ENCODE measurements at places on chromosomes 13 and 19.

- DNase-seq = no peak
Measured at GRCh38 chr13:50457415-50458393, 385.8 kb downstream of the DLEU7 start.

- no peak for DNase-seq
Measured at GRCh38 chr19:33252971-33253370, 27.3 kb upstream of the SLC7A10 start.

- no peak for DNase-seq
Measured at GRCh38 chr13:48816700-48817099, 159.0 kb upstream of the FNDC3A start.

- DNase-seq = peak; percentile 24
Measured at GRCh38 chr19:670609-671075, 5.5 kb upstream of the FSTL3 start.

DNA sequence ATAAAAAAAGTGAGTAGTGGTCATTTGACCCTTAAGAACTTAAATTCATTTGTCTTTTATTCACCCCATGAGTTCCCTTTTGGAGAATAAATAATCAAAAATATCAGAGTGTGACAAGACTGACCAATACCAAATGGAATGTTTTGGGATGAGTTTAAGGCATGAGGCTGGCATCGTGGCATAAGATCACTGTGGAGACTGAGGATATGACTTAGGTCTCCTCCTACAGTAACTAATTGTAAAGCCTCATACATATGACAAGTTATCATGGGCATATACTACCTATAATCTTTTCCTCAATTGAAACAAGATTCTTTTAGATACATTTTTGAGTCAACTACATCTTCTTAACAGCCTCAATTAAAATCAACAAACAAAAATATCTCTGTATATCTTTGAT lies 782.0 kb downstream of the SLITRK1 start:
- DNase-seq = no peak

DNA sequence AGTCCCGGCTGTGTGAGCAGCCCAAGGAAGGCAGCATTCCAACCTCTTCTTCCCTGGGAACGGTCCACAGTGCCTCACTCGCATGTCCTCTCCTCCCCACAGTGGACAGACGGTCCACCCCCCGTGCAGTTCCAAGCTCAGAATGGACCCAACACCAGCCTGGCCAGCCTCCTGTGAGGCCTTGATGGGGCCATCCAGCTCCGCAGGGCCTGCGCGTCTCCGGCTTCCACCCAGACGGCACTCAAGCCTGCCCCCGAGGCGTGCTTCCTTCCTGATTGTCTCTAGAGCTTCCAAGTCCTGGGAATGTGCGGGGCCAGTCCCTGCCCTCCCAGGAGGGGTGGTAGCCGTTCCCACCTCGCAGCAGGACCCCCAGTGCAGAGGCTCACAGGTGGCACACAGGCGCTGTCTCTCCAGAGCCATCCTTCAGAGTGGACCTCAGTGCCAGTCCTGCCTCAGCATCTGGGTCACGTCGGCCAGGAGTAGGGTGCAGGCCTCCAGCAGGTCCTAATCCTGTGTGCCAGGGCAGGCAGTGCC lies 35.0 kb downstream of the MAU2 start:
- DNase-seq = no peak

DNA sequence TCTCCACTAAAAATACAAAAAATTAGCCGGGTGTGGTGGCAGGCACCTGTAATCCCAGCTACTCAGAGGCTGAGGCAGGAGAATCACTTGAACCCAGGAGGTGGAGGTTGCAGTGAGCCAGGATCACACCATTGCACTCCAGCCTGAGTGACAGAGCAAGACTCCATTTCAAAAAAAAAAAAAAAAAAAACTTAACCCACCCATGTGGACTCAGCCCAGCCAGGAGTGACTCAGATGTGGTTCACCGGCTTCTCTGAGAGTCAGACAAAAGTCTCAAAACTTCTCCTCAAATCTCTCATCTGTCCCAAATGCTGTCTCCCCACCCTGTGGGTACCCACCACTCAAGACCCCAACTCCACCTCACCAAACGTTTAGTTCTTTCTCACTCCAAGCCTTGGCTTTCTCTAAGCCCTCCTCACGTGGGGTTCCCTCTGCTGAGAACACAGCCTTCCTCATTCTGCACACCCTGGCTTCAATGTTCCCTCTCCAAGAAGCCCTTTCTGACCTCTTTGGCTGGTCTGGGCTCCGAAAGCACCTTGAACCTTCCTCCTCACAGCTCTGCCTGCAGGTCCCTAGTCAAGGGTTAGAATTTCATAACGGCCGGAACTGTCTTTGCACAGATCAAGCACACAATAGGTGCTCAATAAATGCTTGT lies 11.1 kb upstream of the RAB3A start:
- no peak for DNase-seq
